ENCODE measurements at places on chromosomes 4 and X.

DNA sequence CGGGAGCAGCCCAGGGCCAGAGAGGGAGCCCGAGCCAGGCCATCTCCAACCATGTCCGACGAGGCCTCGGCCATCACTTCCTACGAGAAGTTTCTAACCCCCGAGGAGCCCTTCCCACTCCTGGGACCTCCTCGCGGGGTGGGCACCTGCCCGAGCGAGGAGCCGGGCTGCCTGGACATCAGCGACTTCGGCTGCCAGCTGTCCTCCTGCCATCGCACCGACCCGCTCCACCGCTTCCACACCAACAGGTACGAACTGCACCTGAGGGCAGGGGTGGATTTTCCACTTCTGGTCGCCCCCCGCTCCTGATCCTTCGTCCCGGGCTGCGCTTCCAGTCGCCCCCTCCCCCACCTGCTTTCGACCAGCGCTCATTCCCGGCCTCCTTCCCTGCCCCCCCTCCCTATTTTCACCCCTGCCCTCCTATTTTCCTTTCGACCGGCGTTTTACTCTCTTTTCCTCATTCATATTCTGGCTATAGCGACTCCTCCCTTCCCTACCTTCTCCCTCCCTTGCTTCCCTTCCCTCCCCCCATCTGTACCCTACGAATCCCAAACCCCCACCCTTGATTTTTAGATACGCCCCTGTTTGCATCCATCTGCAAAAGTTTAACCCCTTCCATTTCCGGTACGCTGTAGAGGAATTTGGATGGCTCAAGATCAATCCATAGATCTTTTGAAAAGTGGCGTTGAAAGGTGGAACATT is 633 bp downstream of the FAM199X start:
- no peak for DNase-seq

- no peak for DNase-seq
These were observed at the start of gene PPP2R2C for GRCh38 chr4:6472387-6473263. Gene PPP2R2C (minus strand): TSS chr4:6472614. CDS start chr4:6472229, 385 bp downstream.

DNA sequence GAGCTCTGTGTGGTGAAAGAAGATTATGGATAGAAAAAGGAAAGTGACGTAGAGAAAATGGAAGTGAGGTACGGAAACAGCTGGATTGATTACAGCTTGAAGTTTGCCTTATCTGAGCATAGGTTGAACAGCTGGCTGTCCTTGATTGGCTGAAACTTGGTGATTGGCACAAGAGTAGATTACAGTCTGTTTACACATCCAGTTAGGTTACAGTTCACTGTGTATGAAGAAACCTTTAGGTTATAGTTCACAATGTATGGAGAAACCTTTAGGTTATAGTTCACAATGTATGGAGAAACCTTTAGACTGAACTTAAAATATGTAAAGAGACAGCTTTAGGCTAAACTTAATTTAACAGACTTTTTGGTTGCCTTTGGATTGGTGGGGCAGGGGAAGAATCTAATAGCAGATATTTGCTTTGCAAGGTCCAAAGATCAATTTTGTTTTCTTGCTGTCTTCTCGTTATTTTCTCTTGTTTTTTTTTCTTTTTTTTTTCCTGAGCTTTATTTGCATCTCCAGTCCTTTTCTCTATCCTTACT is 15.6 kb upstream of the ART3 start:
- no peak for DNase-seq

- no peak for DNase-seq
These were observed 79.6 kb downstream of the SMIM20 start for GRCh38 chr4:25993395-25994185.

DNA sequence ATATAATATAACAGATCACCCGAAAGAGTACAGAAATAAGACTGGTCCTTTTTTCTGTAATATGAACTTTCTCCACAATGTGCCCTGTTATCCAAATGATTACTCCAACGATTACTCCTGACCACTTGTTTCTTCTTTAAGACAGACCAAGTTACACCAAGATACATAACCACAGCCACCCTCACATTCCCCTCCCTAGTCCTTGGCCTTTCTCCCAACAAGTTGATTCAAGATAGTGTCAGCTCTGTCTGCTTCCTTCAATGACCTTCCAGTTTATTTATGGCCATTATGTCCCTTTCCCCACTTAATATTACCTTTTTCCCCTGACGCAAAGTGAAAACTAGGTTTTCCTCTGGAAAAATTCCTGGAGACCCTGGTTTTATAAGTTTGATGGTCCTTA is 397.2 kb downstream of the FAM47B start:
- no peak for DNase-seq

DNA sequence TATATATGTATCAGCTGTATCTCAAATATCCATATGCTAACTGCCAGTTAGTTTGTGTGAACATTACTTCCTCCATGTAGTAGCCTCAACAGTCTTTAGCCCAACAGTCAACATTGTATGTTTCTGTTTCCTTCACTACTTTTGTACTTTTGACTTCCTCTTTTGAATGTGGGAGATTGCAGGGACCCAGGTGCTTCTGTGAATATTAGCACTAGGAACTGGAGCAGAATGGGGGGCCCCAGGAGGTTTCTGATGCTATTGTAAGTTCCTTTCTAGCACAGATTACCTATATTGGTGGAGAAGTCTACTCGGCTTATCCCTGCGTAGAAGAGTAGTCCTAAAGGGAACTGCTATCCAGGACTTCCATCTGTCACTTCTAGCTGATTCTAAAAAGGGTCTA is 2.3 kb downstream of the PLAC8 start:
- no peak for DNase-seq

DNA sequence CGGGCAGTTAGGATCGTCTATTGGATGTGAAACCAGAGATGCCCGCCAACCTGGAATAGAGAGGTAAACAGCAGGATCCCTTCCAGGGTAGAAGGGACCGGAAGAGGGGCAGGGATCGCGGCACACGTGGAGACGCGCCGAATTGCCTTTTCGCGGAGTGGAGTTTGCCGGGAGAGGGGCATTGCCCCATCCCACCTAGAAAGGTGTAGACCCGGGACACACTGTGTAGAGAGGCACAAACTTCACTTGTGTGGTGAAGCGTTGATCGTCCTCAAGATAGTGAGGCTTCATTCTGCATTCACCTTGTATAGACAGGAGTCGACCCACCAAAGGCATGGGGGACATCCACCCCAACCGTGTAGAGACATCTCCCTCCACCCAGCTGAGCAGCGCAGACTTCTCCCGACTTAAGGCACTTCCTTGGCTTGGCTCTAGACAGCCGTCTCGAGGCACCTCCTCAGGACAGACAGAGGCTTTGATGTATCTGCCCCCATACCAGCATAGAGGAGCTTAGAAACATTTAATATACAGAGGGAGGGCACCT is 410 bp downstream of the GNL3L start:
- no peak for DNase-seq

DNA sequence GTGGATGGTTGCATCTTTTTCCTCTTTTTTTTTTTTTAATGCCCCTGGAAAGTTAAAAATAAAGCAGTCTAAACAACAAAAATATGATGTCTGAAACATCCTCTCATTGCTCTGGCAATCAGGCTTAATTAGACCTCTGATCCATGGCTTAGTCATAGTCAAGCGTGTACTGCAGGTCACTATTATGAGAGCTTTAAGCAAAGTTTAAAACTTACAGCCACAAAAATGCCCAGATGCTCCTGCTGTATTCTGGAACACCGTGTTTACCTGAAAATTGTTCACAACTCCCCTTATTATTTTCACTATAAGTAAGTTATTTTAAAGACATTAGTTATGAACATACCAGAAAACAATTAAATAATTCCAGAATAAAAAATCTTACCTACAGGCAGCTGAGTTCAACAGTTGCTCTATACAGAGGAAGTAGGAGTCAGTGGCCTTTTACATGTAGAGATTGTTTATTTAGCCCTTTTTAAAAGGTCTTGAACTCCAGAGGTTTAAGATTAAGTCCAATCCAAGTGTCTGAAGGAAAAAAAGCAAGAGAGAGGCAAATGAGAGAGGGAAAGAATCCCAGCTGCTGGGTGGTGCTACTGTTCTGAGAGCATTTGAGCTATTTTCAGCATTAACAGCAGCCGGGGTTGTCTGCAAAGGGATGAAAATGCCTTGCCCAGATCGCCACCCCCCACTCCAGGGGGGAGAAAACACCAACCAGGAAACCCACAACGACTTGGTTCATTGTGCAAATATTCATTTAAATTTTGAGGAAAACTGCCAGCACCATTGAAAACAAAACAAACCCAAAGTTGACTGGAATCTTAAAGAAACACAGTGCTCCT is 36.9 kb downstream of the SORBS2 start:
- no peak for DNase-seq

- DNase-seq, result no peak
These were observed 277.7 kb downstream of the ARAP2 start for GRCh38 chr4:35966566-35966965.

GRCh38 chr4:84800256-84800655 is 166.2 kb downstream of the WDFY3 start:
- no peak for DNase-seq

DNA sequence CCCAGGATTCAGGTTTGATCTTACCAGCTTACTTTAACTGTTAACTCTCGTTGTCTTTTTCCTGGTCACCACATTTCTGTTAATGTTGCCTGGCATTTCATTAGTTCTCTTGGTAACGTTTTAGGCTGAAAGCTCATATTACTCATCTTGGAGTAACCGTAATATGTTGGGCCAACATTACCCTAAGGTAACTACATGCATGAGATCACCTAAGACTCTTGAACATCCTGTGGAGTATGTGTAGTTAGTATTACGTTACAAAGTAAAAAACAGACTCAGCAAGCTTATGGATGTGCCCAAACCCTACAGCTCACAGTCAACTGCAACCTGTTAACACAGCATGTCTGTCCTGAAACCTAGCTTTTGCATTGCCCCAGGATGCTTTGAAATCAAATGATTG is 203.3 kb upstream of the HS3ST1 start:
- no peak for DNase-seq

DNA sequence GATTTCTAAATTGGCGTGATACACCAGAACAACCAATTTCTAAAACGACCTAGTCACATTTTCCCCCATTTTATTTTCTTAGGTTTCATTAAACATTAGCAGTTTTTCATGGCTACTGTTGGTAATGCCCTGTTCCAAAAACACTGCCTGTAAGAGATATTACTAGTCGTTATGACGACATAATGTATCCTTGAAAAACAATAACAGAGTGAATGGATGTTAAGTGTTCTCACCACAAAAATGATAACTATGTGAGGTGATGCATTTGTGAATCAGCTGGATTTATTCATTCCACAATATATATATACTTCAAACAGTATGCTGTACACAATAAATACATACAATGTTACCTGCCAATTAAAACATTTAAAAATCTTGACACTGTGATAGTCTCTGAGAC is 1147.6 kb upstream of the PCDH10 start:
- no peak for DNase-seq

DNA sequence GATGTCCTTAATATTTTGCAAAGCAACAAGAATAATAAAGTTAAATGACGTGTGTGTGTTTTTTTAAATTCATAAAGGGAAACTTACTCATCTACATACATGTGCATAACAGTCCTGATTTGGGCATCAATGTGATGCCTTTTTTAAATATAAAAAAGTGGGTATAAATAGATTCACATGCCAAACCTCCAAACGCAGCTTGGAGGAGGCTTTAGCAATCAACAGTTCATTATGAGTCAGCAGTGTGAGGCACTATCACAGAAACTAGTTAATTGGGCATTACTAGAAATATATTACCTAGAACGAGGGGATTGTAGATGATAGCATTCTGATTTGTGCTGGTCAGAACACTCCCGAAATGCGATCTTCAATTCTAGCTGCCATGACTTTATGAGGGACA is 115.1 kb downstream of the HS6ST2 start:
- no peak for DNase-seq

GRCh38 chrX:71489540-71489939 is 43.4 kb upstream of the OGT start:
- no peak for DNase-seq

GRCh38 chr4:154583230-154583629 is 7.3 kb downstream of the FGA start:
- DNase-seq, result no peak

- no peak for DNase-seq
These were observed 3.5 kb downstream of the GPR34 start for GRCh38 chrX:41692162-41692749.

DNA sequence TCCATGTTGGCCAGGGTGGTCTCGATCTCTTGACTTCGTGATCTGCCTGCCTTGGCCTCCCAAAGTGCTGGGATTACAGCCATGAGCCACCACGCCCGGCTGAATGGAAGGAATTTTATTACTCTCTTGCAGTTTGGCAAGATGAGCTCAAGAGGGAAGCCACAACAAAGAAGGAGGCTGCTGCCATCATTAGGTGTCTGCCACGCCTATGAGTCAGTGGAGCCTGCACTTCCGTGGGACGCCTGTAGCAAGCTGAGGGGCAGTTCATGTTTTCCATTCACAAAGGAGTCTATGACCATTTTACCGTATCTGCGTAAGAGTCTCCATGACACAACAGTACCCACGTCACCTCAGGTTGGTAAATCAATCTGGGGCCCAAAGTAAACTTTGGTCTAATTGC is 51.2 kb upstream of the CHRNA9 start:
- no peak for DNase-seq

GRCh38 chrX:78950009-78950835 is 5.0 kb downstream of the P2RY10 start:
- no peak for DNase-seq

DNA sequence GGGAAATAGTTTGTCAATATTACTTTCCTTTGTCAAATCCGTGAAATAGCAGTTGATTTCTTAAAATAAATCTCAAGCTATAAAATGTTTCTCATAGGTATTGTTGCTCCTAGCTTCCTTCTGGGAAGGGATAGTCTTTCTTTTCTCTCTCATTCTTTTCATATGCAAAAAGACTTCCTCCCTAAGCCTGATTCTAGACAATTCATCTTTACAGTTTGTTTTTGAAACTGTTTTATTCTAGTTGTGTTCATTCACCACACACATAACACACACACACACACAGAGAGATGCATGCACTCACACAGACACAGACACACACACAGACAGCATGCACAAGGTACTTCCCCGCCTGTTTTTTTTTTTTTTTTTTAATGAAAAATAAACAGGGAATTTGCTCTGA is 18.2 kb downstream of the GLRA3 start:
- no peak for DNase-seq

DNA sequence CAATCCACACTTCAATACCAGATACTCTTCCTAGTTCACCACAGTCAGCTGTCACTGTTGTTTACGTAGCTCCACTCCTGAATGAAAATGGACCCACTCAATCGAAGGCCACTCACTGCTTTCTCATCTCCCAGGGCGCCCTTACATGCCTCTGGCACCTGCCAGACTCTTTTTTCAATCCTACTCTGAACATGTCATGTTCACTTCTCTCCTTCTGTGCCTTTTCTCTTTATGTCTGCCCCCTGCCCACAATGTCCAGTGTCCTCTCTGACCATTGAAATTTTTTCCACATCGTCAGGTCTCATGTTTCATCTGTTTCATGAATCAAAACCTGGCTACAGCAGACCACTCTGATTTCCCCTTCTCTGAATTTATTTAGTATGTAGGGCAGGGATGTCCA is 1.3 kb upstream of the MGAT4D start:
- DNase-seq, result no peak
